ENCODE measurements at places on chromosomes 13 and 19.

DNA sequence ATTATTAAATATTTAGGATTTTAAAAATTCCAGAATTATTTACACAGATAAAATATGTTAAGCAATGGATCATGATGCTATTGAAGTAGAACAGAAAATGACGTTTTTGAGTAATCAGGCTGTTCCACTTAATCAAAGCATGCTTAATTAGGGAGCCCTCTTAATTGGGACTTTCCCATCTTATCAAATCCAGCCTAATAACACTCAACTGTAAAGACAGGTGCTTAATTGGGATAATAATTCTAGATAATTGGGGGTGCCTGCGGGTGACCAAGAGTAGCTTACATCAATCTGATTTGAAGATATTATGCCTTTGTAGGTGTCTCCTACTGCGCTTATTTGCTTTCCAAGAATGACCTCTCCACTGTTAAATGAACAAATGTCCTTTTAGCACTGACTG is 742.2 kb upstream of the SLITRK6 start:
- no peak for DNase-seq

DNA sequence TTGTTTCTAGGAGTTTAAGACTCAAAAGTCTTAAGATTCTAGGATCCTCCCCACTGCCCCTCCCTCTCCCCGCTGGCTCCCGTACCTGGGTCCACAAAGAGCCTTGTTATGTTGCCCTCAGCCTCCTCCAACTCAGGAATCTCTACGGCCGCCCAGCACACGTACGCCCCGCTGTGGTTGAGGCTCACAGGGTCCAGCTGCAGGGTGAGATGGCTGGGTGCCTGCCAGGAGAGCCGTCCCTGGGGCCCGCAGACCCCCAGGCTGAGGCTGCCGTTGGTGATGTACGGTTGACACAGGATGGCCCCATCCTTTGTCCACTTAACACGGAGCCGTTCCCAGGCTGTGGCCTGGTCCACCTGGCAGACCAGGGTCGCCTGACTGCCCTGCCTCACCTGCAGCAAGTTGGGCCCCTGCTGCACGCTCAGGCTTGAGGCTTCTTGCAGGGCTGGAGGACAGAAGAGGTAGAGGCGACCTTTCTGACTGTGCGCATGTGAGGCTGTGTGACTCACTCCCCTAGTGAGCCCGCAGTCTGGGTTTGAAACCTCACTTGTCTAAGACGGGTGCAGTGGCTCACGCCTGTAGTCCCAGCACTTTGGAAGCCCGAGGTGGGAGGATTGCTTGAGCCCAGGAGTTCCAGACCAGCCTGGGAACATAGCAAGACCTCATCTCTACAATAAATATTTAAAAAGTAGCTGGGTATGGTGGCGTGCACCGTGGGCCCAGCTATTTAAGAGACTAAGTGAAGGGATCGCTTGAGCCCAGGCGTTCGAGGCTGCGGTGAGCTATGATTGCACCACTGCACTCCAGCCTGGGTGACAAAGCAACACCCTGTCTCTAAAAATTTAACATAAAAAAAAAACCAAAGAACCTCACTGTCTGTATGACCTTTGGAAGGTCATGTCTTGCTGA is 4.0 kb downstream of the TMIGD2 start:
- DNase-seq, result no peak

DNA sequence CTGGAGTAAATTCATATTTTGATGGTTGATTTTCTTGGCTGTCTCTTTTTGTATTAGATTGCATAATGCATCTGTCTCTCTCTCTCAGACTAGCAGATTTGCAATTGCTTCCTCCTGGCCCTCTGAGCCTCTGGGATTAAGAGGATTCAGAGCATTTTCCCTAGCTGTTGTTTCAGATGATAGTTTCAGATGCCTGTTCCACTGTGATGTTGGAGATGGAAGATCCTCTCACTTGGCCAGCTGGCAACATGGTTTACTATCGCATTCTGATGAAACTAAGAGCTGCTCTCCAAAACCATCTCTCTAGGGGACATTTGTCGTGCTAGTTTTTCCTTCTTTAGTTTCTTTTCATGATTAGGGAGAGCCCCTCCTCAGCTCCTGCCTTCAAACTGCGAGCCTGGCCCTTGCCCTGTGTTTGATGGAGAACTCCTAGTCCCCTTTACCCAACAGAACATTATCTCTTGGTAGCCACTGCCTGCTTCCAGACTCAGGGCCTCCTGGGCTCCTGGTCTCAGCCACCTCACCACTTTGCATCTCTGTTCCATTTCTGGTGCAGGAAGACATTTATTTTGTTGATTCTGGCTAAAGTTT is 244.6 kb downstream of the B3GLCT start:
- DNase-seq, result no peak

- no peak for DNase-seq
Observed at GRCh38 chr19:57947088-57947418, 453 bp downstream of the ZNF256 start.

- no peak for DNase-seq
Observed at GRCh38 chr19:21824679-21825078, 11.3 kb downstream of the ZNF43 start.

GRCh38 chr19:4695224-4695731 is 25.1 kb upstream of the MYDGF start:
- no peak for DNase-seq

GRCh38 chr13:76799696-76800095 is 86.5 kb downstream of the KCTD12 start:
- no peak for DNase-seq

GRCh38 chr13:110784704-110785103 is 71.2 kb downstream of the ING1 start:
- no peak for DNase-seq

DNA sequence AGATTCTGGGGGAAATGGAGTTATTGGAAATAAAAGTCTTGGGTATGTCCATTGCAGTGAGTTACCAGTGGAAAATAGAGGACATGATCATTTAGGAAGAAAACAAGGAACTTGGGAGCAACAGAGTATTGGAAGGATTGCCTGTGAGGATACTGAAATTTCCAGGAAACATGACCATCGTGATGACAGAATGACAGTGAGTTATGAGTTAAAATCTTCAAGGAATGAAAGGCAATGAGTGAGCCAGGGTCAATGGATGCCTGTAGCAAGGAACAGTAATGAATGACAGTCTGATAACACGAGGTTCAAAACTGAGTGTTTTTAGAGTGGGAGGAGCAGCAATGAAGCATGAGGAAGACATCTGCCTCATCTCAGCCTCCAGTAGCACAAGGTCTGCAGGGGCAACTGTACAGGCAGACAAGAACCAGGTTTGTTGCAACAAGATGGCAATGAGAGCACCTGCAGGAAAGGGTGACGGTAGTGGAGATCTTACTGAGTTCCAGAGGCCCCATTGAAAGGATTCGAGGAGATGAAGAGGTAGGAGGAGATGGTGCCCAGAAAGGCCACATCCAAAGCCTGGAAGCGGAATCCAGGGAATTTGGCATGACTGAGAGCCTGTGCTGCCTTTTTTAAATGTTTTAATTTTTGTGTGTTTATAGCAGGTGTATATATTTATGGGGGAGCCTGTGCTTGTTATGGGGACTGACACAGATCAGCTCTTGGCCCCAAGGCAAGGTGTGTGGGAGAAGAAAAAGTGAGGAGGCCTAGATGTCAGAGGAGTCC is 43.9 kb downstream of the N4BP2L1 start:
- DNase-seq, result no peak

DNA sequence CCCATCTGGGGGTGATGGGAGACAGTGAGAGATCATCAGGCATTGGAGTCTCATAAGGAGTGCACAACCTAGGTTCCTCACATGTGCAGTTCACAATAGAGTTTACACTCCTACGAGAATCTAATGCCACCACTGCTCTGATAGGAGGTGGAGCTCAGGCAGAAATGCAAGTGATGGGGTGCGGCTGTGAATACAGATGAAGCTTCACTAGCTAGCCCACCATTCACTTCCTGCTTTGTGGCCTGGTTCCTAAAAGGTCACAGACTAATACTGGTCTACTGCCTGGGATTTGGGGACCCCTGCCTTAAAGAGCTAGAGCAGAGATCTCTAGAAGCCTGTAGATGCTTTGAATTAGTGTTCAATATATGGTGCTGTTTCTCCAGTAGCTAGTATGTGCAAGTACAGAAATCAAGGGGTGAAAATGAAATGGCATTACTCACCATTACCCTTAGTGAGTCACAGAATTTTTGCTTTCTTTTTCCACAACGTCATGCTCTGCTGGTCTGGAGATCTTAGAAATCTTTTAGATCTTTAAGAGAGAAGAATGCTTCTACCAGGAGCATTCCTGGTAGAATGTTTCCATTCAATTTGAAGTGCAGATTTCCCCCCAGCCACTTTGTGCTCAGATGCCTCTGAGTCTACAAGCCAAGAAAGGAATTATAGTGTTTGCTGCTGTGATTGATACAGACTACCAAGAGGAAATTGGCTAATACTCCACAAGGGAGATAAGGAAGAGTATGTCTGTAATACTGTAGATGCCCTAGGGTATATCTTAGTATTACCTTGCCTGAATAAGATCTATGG is 2301.2 kb downstream of the PCDH9 start:
- no peak for DNase-seq

DNA sequence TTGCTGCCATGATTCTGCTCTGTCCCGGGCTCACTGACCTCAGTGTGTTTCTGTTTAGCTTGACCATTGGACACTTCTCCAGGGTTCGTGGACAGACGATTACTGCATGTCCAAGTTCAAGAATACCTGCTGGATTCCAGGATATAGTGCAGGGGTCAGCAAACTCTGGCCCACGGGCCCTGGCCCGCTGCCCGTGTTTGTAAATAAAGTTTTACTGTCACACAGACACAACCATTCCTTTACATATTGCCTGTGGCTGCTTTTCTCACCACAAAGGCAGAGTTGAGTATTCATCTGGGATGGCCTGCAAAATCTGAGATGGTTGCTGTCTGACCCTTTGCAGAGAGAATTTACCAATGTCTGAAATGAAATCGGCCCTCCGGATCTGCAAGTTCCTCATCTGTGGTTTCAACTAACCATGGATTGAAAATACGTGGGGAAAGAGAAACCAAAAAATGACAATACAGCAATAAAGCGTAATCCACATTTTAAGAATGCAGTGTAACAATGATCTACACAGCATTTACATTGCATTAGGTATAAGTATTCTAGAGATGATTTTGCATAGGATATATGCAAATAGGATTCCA is 25.9 kb upstream of the F2RL3 start:
- no peak for DNase-seq

GRCh38 chr13:28129911-28130693 is 8.2 kb upstream of the PAN3 start:
- no peak for DNase-seq

DNA sequence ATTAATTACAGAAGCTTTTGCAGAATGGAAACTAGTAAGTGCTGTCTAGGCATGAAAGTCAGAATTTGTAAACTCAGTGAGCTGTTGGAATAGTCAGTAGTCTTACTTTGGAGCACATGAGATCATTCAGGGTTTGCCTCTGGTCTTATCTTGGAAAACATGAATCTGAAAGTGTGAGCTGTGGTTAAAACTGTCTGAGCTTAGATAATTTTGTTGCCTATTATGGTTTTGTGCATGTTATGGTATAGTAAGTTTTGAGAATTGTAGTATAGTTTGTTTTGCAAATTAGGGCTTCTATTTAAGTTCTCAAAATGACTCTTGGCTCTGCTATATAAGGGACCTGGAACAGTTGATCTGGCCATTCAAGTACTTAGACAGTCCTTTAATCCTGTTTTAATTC is 53.7 kb upstream of the TRPC4 start:
- DNase-seq, result no peak

DNA sequence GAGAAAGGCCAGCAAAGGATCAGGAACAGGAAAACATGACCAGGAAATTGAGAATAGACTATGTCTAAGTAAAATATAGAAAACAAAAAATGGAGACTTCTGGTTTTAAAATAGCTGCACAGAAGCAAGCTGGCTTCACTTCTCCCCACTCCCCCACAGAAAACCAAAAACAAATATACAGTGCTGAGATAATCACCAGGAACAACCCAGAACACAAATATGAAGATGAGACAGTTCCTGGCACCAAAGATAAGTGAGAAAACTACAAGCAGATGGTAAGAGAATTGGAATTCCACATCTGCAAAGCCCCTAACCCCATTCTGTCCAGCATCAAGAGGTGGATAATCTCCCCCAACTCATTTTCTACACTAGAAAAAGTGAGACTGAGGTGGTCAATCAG is 397.7 kb downstream of the SUCLA2 start:
- no peak for DNase-seq

DNA sequence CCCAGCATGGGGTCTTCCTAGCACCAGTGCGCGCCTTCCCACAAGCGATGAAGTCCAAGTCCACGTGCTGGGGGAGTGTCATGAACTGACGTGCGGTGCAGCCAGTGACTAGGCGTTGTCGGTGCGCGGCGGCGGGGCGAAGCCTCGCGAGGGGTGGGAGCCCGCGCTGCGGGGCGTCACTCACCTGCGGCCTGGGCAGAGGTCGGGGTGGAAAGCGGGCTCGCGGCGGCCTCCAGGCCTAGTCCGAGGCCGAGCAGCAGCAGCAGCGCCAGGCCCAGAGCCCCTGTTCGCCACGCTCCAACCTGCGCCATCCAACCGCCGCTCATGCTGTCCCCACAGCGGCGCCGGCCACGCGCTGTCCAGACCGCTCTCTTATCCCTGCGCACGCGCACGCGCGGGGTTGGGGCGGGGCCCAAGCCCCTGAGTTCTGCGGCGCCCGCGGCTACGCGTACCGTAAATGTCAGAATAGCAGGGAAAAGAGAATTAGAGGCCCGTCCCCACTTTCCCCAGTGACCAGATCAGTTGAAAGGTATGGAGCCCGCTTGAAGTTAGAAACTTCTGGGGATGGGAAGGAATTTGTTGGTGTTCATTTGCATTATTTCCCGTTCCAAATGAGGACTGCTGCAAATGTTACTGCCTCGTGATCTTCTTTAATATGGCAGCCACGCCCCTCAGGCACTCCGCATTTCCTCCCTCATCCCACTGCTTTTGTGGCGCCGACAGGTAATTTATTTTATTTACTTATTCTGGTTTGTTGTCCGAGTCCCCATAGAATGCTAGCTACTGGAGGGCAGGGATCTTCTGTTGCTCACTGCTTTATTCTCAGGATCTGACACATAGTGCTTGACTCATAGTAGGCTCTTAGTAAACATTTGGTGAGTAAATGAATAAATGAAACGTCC is at the start of gene CD320:
Gene CD320, minus strand, starts transcription at position 394 of the 902 bp plus-strand sequence. Its CDS starts 68 bp downstream, at position 326.
- DNase-seq, result peak; percentile 90

- DNase-seq, result no peak
Observed at GRCh38 chr13:58960888-58961287, 1202.8 kb downstream of the DIAPH3 start.

DNA sequence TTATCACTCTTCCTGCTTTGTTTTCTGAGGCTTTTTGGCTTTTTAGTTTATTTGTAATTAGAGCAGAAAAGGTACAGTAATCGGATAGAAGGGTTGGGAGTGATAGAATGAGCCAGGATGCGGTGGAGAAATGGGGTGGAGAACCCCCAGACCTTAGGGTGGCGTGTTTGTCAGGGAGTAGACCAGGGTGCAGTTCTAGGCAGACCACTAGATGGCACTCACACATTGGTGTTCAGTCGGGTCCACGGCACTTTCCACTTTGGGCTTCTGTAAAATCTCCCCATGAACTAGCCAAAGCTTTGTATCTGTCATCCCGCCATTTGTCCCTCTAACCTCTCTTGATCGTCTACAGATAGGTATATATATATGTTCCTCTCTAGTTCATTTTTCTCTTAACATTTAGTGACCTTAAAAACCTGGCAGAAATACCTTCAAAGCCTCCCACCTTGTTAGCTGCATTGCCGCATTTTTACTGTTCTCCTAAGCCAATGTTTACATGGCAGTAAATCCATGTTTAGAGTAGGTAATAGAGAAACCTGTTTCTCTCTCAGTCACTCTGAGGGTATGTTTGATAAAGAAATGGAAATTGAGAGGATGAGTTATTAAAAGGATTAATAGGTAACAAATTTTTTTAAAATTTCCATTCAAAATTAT is 154.9 kb downstream of the TM9SF2 start:
- no peak for DNase-seq

- DNase-seq, result no peak
Observed at GRCh38 chr19:8396563-8397203, 6.5 kb downstream of the RAB11B start.
